Cerebellar cortex (tissue), 1 donor: ENCODE measurements at places on chromosomes 7 and 10.

DNA sequence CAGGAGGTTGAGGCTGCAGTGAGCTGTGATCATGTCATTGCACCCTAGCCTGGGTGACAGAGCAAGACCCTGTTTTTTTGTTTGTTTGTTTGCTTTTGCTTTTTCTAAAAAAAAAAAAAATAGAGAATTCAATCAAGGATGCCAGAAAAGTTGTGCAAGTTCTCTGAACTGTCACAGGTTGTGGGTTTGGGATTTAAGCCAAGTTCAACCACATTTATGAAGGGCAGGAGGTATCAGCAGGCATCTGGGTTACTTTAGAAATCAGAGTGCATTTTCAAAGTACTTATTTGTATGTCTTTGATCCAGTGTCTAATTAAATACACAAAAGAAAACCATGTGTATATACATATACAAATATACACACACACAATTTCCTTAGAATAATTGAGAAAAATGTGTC is 151.2 kb upstream of the MINDY3 start:
- no peak for DNase-seq

DNA sequence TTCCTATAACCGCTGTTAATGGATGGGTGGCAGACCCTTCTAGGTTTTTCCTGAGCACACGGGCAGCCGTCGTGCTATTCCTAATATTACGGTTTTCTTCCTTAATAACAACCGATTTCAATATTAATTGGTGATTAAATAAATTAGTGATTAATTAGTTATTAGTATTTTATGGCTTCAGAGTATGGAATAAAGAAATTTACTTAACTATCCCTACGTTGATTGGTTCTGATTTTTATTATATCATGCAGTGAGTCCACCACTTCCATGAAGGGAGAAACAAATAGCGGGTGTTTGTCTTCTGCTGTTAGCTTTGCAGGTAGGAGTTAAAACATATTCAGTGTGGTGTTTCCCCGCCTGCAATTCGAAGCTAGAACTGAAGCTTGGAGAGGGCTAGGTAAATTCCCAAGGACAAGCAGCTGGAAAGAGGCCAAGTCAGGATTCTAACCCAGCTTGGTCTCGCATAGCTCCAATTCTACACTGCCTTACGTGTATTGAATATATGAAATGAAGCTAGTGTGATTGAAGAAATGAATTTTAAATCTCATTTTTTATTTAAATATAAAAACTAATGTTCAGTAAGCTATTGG is 928 bp upstream of the CSTF2T start:
- peak; percentile 46 for DNase-seq

DNA sequence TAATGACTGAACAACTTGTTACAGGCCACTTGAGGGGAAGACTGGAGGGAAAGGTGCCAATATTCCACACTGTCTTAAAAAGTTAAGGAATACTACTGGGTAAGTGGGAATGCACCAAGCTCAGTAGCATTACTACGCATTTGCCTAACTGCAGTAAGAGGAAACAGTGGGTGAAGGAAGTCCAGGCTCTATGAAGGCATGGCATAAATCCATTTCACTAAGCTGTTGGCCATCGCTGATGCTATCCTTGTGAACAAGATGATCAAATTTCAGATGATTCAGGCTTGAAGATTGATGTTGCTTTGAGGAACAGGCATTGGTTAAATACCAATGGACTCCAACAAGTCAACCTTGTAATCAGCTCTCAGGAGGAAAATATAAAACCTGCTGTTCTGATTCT is 44.2 kb upstream of the TES start:
- no peak for DNase-seq

- DNase-seq, result no peak
These were observed at the start of gene INSYN2A for GRCh38 chr10:127196282-127197153. Gene INSYN2A, minus strand, starts transcription at chr10:127196591. Its CDS starts 20,196 bp downstream, at chr10:127176395.

GRCh38 chr10:119006451-119007210 is 22.9 kb upstream of the NANOS1 start:
- DNase-seq, result peak; percentile 32

GRCh38 chr10:89138755-89139490 is 68.2 kb downstream of the CH25H start:
- no peak for DNase-seq

DNA sequence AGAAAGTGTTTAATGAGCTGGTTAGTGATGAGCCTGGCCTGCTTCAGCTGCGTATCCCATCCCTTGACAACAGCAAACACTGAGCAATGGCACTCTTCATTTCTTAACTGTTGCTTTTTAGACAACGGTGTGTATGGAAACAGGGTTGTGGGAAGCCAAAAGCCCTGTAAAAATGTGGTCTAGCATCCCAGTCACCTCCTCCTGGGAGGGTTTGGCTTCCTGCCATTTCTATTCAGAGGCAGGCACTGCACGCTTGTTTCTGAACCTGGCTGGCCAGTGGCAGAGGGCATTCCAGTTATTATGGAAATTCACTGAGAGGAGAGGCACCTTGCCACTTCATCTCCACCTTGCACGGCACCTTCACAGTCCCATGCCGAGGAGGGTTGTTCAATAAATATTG is 123.0 kb upstream of the ADARB2 start:
- DNase-seq, result peak; percentile 3

DNA sequence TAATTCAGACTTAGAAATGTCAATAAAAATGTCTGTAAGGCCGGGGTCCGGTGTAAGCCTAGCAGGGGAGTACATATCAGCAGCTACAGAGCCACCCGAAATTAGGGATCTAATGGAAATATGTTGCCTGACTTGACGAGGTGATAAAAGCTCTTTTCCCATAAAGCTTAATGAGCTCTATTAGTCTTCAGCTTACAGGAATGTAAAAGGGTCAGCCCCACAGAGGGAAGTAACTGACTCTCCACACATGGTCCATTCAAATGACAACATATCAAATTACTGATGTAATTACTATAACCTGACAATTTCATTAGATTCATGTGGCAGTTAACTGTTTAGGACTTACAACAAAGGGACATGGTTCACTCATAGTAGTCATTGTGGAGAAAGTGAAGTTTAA is 62.3 kb downstream of the ATE1 start:
- no peak for DNase-seq

DNA sequence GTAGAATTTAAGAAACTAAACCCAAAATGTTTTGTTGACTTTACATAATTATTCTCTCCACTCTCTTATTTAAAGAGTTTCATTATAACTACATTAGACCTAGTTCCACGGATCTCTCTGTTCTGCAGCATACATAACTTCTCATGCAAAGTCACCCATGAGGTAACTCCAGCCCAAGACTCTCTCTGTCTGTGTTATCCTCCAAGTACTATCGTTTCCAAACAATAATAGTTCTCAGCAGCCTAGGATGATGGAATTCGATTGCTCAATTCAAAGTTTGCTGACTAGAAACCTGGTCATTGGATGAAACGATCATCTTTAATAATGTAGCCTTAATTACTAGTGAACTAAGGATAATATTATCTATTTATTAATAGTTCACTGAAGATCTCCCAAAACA is 203.1 kb upstream of the PTN start:
- DNase-seq, result no peak

GRCh38 chr10:70541736-70542564 is 60.6 kb downstream of the PRF1 start:
- no peak for DNase-seq

DNA sequence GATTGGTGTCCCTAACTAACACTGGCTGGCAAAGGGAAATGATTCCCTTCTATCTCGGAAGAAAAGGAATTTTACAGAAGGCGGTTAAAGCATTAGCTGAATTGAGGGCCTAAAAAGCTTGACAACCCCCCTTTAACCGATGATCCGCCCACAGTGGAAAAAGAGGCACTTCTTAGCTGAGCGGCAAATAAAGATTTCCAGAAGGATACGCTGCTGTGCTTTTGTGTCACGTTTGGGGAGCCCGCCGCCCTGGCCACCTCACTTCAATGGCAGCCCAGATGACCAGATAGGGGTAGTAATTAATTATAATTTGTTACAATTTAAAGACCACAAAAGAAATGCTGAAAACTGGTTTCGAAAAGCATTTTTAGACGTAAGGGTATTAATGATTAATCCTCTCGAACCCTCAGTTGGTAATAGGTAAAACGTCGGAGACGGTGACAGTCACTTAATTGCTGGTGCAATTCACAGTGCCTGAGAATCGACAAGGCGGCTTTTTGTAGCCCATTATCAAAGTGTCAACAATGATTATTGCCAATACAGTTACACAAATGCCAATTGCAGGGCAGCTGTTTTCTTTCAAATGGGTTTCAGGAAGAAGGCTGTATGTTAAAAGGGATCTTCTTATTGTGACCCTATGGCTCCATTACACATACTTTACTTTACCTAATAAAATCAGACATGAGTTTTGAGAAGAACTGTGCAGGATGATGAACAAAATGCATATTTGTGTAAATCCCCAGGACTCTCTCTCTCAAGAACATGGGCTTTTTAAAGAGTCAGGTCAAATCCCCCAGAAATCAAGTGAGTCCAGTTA is 154.1 kb downstream of the PIP4K2A start:
- no peak for DNase-seq

GRCh38 chr10:49707585-49707984 is 28.1 kb downstream of the C10orf53 start:
- no peak for DNase-seq

- no peak for DNase-seq
These were observed 71.7 kb downstream of the NRBF2 start for GRCh38 chr10:63204667-63205391.

- no peak for DNase-seq
These were observed 6.6 kb upstream of the ABCC2 start for GRCh38 chr10:99775850-99776249.

DNA sequence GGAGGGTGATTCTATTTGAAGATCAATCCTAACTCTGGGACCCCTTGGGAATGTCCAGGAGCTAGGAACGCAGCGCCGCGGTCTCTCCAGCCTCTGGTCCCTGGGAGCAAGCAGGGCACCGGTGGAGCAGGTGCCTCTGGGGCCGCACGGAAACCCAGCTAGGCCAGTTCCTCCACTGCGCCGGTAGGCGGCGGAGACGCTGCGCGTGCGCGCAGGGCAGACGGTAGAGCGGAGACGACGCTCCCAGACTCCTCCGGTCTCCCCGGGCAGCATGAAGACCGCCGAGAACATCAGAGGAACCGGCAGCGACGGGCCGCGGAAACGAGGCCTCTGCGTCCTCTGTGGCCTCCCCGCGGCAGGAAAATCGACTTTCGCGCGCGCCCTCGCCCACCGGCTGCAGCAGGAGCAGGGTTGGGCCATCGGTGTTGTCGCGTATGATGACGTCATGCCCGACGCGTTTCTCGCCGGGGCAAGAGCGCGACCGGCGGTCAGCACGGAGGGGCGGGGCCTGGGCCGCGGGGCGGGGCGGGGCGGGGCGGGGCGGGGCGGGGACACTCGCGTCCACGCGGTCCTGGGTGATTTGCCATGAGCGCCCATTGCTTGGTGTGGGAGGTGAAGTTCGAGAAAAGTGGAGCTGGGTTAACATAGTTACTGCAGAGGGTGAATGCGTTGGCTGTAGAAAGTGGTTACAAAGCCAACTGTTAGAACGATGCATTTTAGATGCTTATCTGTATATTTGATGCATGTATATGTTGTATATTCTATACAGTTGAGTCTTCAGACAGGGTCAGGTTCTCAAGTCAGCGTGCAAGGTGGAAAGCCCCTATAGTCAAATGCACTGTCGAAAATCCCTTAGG is at the start of gene PSTK:
Gene PSTK (plus strand): TSS at position 193 of the 857 bp plus-strand sequence. CDS start 79 bp downstream, at position 272.
- DNase-seq, result peak; percentile 89

- no peak for DNase-seq
These were observed 183.2 kb upstream of the LYZL1 start for GRCh38 chr10:29105516-29106215.

DNA sequence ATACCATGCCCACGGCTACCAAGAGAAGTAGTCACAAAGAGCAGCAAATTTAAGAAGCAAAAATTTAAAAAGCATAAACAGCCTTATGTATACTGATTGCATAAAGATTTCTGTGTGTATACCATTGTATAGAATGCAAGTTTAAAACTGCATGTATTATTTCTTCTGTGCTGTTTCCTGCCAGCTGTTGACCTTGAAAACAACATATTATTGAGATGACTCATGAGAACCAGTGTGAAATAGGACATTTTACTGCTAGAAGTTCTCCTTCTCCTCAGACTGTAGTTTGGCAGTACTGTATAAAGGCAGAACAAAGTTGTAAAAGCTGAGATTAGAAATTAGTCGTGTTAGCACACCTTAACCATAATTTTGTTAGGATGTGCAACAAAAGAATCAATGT is 42.3 kb upstream of the SGCE start:
- no peak for DNase-seq

GRCh38 chr7:30329716-30330115 is 45.3 kb downstream of the ZNRF2 start:
- DNase-seq, result no peak

GRCh38 chr7:80298201-80298600 is 163.6 kb downstream of the GNAI1 start:
- DNase-seq, result no peak

- no peak for DNase-seq
These were observed 8.3 kb upstream of the PRKAG2 start for GRCh38 chr7:151885202-151885580.

DNA sequence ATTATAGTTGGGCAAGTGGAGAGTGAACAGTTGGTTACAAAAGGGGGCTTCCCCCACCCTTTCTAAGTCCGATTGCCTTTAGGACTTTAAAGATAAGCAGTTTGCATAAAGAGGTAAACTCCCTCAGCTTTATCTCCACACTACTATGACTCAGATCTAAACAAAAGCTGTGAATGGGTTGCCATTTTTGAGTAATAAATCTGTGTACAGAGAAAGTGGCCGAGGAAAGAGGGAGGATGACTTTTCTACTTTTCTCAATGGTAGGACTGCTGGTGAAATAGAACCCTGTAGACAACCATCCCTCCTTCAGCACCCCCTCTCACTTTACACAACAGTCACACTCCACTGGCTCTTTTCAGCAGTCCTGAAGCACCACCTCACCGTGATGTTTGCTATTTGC is 71.2 kb downstream of the DNMBP start:
- no peak for DNase-seq

GRCh38 chr10:13787015-13787421 is 200.3 kb downstream of the PRPF18 start:
- no peak for DNase-seq

DNA sequence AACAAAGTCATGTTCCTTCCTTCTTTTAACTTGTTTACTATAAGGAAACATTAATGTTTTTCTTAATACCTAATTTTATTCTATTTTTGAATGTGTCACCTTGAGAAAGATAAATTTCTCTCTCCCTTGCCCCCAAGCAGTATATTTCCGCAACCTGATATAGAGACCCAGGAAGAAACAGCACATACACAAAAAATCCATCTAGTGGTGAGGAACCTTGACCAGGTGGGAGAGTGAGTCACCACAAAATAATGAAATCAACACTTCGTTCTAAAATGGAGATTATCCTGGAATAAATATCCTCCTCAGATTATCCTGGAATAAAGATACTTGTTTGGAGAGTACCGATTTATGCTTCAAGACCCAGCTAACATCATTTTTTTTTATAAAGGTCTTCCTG is 232.9 kb upstream of the PTN start:
- no peak for DNase-seq

GRCh38 chr7:34939175-34939574 is 98.1 kb downstream of the DPY19L1 start:
- DNase-seq, result no peak

GRCh38 chr7:128240696-128241386 is at the start of gene LEP:
Gene LEP, plus strand, starts transcription at chr7:128241278. Its CDS starts 10,741 bp downstream, at chr7:128252019.
- no peak for DNase-seq

- DNase-seq, result peak; percentile 31
These were observed 204.3 kb downstream of the DGKB start for GRCh38 chr7:14698239-14698638.
